ENCODE measurements at places on chromosomes 2 and 18. TPM values are rescaled to one million over a fixed set of nuclear protein-coding genes. Genes with fewer than 3 reads are reported as not detected.
A peak's percentile ranks its signal among the peaks of the same experiment; 100 is the strongest.

GRCh38 chr2:64017811-64018700 is 1.2 kb downstream of the VPS54 start:
- DNase-seq = peak; percentile 47

DNA sequence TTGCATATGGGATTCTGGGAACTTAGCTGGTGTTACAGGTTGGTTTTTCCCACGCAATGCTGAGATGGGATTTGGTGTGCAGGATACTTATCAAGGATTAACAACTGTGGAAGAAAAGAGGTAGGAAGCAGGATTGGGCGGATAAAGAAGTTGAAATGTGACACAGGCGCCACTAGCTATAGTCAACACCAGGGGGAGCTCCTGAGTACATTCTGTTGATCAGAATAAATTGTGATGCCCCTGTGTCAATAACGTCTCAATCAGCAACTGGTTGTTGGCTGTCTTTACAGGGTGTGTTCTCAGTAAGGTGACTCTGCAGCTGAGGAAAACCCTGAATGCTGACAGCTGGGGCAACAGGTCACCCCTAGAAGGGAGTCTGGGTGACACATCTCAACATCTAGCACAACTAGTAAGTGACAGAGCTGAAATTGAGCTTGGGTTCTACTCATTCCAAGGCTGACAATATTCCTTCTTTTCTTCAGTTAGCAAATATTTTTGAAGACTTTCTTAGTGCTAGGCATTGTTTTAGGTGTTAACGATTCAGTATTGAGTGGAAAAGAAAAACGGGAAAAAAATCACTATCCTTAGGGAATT is 143.0 kb downstream of the ARL6IP6 start:
- peak; percentile 46 for DNase-seq

GRCh38 chr18:677951-678381 is 20.5 kb downstream of the TYMS start:
- no peak for DNase-seq

ELOA2 gene
- not detected for total RNA-seq

- no peak for DNase-seq
These were observed 11.5 kb downstream of the LRRTM1 start for GRCh38 chr2:80293039-80293438.

GRCh38 chr2:67399831-67400489 is 2.8 kb downstream of the ETAA1 start:
- DNase-seq = peak; percentile 54

CABYR gene
- total RNA-seq = 7.9 TPM

IL1RN gene
- total RNA-seq = not detected

GRCh38 chr2:197273485-197273884 is 37.1 kb downstream of the ANKRD44 start:
- no peak for DNase-seq

GRCh38 chr2:17539611-17540092 is 844 bp upstream of the VSNL1 start:
- DNase-seq = peak; percentile 76

All from A673 (cell line).